Activated naive CD8-positive, alpha-beta T cell treated with anti-CD3 and anti-CD28 coated beads, Interleukin-2, amount 50 U/mL, for 16 hours (primary cell): ENCODE measurements at places on chromosomes 2 and 18.

- DNase-seq = no peak
These were observed 1928.8 kb upstream of the CELF4 start for GRCh38 chr18:39494211-39494896.

DNA sequence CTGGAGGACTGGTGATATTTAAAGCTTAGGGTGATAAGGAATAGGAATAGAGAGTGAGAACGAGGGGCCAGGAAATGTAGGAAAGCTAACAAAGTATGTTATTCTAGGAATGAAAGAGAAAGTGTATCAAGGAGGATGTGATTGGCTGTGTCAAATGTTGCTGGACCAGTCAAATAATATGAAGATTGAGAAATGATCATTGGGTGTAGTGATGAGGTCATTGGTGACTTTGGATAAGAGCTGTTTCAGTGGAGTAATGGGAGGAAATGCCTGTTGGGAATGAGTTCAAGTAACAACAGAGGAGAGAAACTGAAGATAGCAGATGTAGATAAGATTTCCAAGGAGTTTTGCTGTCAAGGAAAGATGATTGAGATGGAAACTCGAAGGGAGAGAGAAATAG, 74.4 kb downstream of the UBE2E3 start:
- no peak for DNase-seq

DNA sequence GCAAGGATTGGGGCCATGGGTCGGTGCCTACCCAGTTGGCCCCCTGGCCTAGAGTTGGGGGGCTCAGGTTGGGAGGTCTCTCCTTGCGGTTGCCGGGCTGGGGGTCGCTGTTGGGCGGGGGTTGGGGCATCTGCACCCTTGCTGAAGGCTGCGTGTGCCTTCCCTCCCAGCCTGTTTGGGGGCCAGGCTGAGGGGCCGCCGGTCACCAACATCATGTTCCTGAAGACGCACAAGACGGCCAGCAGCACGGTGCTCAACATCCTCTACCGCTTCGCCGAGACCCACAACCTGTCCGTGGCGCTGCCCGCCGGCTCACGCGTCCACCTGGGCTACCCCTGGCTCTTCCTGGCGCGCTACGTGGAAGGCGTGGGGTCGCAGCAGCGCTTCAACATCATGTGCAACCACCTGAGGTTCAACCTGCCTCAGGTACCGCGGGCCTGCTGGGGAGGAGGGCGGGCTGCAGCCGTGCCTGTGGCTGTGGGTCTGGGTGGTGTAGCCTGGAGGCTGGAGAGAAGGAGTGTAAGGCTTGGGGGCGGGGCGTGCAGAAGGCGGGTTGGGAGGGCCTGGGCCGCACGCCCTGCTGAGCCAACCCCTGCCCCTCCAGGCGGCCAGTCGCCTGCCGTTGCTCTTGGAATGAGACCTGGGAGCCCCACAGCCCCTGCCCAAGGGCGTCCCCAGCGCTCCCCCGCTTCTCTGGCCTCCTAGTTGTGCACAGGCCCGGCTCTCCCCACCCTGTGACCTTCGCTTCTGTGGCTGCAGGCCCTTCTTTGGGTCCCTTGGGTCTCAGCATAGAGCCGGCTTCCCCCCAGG, 7.2 kb upstream of the NEU4 start:
- DNase-seq = no peak

- no peak for DNase-seq
These were observed 9.8 kb downstream of the MALL start for GRCh38 chr2:110105608-110106467.

GRCh38 chr2:131349021-131349420, 14.9 kb downstream of the RAB6D start:
- no peak for DNase-seq

DNA sequence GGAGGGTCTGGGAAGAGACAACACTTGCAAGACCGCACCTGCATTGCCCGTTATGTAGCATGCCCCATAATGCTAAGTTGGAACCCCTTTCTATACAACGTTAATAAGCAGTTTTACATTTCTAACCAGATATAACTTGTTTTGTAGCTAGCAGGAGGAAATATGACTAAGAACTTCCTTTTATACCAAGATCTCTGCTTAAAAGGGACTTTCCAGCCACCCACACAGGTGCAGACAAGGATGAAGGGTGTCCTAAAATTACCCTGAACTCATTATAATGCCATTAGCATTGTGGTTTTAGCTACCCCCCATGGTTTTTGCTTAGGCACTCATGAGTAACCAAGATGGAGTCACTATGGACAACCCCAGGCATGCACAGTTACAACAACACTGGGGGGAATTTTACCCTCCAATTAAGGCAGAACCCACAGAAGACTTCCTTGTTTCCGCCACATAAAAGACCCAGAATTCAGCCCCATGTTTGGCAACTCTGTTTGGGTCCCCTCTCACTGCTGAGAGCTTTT, 362.8 kb downstream of the CBLN2 start:
- no peak for DNase-seq

DNA sequence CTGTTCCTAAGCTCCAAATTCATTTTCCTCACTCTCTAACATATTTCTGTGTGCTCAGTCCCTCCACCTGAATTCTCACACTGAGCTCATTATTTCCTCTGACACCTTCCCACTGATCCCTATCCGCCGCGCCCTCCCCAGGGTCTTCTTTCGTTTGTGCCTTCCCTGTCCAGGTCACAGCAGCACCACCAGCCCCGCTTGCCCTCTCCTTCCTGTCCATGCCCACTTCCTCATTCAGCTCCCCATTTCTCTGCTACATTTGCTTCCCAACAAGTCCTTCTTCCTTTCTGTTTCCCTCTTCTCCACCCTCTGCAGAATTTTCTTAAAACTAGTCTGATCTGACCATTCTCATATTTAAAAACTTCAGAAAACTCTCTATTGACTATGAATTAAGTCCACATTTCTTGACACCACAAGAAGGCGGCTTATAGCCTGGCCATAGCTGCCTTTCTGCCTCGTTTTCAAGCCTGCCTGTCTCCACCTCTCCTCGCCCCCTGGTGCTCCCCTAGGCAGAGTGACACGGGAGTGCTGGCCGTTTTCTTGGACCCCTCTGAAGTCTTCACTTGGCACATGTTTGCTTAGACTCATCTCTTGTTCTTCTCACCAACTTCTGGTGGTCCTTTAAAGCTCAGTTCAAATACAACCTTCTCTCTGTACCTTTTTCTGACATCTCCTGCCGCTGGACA, 138.7 kb upstream of the BOD1L2 start:
- no peak for DNase-seq

DNA sequence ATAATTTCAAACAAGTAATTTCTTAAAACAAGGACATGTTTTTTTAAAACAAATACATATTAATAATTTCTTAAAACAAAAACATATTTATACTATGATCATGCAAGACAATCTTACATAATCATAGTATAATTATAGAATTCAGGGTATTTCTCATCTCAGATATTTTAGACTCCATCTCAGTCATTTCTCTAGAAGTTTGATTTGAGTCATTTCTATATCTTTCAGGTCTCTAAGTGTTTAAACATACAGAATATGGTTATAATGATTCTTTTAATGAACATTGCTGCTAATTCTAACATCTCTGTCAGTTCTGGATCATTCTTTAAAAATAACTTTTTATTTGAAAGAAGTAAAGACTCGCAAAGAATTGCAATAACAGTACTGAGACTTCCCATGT, 154.2 kb upstream of the KYNU start:
- DNase-seq = no peak

- no peak for DNase-seq
These were observed at the start of gene IHH for GRCh38 chr2:219060821-219061791. TSS of gene IHH (minus strand) at chr2:219060921. CDS start at chr2:219060467, 454 bp downstream.

GRCh38 chr2:8277921-8278571, 403.8 kb upstream of the ID2 start:
- DNase-seq = no peak

DNA sequence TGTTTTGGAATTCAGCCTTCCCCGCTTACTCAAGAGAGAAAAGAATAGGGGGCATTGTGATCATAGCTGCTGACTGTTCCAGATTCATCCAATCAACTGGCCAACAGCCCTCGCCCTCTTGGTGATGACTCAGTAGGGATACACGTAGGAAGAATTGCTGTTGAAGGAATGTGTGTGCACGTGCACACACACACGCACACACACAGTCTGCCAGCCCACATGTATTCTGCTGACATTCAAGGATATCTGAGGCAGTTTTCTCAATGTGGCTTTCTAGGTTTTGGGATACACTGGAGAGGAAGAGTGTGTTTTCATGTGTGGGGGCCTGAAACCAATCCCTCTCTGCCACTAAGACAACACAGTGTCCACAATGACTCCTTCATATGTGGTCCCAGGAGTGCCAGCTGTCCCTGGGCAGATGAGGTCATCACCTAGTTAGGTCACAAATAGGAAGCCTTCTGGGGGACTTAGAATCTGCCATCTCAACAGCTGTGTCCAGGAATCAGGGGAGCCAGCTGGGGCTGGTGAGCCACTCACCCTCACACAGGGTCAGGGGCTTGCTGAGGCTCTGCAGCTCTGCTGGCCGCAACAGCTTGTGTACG, 352.6 kb downstream of the SS18 start:
- no peak for DNase-seq

DNA sequence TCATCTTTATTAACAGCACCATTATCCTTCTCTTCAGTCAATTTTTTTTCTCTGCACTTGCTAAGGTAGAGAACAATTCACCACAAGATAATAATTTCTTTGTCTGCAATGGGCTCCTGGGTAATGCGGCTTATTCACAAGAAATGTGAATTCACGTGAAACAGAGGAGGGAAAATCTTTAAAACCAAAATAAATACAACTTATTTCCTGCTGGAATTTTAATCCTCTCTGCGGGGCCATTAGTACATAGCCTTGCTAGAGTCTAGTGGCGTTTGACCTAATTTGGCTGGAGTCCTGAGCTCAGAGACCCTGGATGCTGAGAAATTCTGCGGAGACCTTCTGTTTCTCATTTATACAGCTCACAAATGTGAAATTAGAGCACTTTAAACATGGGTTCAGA, 319.3 kb upstream of the MMADHC start:
- no peak for DNase-seq

DNA sequence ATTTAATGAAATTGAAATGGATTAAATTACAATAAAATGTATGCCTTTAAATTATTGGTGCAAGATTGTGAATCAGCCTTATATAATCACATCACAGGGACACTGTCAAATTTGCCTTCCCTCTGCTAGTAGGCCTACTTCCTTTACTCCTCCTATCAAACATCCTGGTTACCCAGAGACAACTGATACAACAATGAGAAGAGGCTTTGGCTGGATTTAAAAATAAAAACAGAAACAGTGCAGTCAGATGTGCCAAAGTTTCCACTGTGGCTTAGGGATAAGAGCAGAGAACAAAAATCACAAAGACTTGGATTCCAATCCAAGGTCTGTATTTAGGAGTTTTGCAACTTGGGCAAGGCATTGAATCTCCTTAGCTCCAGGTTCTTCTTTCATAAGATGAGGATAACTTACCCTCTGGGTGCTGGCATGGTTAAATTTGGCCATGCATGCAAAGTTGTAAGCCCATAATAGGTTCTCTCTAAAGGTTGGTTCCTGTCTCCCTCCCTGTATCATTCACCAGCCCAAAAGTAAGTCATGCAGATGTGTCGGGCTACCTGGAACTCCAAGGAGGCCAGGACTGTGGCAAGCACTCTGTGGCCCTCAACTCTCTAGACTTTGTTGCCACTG, 99.3 kb upstream of the LRATD1 start:
- no peak for DNase-seq

DNA sequence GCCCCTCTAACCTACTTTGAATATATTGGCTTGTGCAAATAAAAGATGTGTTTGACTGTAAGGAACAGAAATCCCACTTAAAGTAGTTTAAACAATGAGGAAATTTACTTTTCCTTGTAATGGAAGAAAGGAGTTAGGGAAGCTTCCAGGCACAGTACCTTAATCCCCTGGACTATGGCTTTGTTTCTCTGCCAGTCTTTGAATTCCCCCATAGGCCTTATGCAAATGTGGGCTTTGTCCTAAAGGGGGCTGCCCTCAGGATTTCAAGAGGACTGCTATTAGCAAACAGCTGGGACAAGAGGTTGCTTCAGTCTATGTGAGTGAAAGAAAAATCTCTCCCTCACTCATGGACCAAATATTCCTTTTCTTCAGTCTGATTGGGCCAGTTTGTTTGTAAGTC, 255.1 kb upstream of the THSD7B start:
- no peak for DNase-seq

DNA sequence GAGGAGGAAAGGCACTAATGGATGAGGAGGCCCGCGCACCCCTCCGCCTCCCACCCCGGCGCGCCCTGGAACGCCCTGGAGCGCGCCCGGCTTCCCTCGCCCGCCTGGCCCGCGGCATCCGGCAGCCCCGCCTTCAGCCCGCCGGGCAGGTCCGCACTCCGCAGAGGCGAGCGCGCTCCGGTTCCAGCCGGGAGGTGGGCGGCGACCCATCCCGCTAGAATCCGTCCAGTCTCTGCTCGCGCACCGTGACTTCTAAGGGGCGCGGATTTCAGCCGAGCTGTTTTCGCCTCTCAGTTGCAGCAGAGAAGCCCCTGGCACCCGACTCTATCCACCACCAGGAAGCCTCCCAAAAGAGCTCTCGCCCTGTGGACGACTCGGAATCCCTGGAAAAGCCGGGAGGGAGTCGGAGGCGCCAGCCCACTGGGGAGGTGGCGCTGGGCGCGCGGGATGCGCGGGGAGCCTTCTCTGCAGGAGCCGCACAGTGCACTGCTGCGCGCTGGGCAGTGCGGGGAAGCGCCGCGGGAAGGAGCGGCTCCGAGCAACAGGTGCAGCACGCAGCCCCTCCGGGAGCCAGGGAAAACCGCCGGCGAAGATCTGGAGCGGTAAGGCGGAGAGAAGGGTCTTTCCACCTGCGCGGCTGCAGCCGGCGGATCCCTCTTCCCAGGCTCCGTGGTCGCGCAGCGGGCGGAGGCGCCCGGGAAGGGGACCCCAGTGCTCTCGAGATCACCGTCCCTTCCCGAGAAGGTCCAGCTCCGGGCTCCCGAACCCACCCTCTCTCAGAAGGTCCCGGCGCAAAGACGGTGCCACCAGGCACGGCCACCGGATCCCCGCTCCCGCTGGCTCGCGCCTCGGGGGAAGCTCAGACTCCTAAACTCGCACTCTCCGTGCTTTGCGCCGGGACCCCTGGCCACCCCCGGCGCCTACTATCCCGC, at the start of gene GALR1:
Gene GALR1 (plus strand): TSS at position 280 of the 932 bp plus-strand sequence. CDS start 701 bp downstream, outside the sequence.
- DNase-seq = no peak

- DNase-seq = no peak
These were observed 25.1 kb upstream of the CAB39 start for GRCh38 chr2:230687498-230687897.

GRCh38 chr2:241844831-241845578, 13.7 kb downstream of the PDCD1 start:
- DNase-seq = no peak
